Upper lobe of right lung (tissue), 1 donor: ENCODE measurements at places on chromosomes 11 and 22. TPM values are rescaled to one million over a fixed set of nuclear protein-coding genes. Genes with fewer than 3 reads are reported as not detected.

DNA sequence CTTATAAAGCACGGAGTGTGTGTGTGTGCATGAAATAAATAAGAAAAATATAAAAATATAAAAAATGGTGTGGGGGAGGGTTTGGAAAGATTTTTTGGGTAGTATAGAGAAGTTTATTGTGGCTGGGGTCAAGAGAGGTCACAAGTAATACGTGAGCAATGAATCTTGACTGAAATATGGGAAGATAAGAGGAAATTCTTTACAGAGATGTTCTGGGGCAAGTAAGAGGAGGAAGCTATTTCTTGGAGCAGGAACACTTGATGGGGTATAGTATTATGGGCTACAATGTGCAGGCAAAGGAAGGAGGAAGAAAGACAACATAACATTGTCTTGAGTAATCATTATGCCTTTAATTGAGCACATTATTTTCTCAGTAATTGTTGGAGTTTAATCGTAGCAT is 2.1 kb downstream of the HBD start:
- no peaks in the 10 kb centered on the region for H3K4me1 ChIP-seq
- no peaks in the 10 kb centered on the region for H3K36me3 ChIP-seq
- DNase-seq = no peak
- no peak overlapping the region for H3K27ac ChIP-seq
- no peak overlapping the region for H3K4me3 ChIP-seq

GRCh38 chr22:42993651-42994275 is 21.2 kb downstream of the PACSIN2 start:
- H3K36me3 ChIP-seq = no peaks in the 10 kb centered on the region
- H3K4me1 ChIP-seq = peaks cover 67% of the 10 kb centered on the region
- DNase-seq = no peak
- H3K27me3 ChIP-seq = no peaks in the 10 kb centered on the region
- peak overlapping the region; percentile 77 for H3K27ac ChIP-seq

- no peak overlapping the region for H3K4me3 ChIP-seq
- no peaks in the 10 kb centered on the region for H3K36me3 ChIP-seq
- peaks cover 37% of the 10 kb centered on the region for H3K4me1 ChIP-seq
- no peaks in the 10 kb centered on the region for H3K27me3 ChIP-seq
- DNase-seq = no peak
These were observed 15.2 kb upstream of the SORL1-AS1 start for GRCh38 chr11:121467965-121468364.

DNA sequence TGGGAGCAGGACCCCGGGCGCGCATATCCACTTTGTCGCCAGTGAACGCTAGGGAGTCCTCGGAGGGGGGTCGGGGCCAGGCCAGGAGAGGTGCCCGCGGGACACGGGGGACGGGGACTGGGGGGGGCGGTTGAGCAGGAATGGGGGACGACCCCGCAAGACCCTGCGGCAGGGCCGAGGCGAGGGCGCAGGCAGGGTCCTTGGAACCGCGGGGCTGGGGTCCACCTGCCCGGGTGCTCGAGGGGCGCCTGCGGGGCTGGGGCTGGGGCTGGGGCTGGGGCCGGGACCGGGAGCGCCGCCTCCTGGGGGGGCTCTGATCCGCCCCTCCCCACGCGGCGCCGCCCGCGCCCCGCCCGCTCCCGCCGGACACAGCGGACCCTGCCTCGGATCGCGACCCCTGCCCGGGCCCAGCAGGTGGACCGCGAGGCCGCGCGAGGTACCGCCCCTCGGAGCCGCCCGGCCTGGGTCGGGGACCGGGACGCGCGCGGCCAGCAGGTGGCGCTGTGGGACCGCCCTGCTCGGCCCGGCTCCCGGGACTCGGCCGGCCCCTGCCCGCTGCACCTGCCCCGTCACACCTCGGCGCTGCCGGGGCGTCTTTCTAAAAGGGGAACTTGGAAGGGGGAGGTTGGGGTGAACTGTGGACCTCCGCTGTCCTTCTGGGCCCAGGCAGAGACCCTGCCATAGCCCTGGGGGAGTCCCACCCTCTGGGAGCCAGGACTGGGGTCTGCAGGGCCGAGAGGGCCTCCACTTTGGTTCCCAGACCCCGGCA is 11.0 kb downstream of the CRELD2 start:
- H3K27me3 ChIP-seq = peaks cover 9% of the 10 kb centered on the region
- peaks cover 34% of the 10 kb centered on the region for H3K4me1 ChIP-seq
- no peak overlapping the region for H3K4me3 ChIP-seq
- no peaks in the 10 kb centered on the region for H3K36me3 ChIP-seq

- H3K4me1 ChIP-seq = peaks cover 53% of the 10 kb centered on the region
- H3K4me3 ChIP-seq = no peak overlapping the region
- H3K27me3 ChIP-seq = no peaks in the 10 kb centered on the region
- peaks cover 12% of the 10 kb centered on the region for H3K36me3 ChIP-seq
- no peak for DNase-seq
- no peak overlapping the region for H3K27ac ChIP-seq
These were observed 35.2 kb downstream of the PPP2R1B start for GRCh38 chr11:111730871-111731591.

Gene GAS2L1
- total RNA-seq = 27.2 TPM

DNA sequence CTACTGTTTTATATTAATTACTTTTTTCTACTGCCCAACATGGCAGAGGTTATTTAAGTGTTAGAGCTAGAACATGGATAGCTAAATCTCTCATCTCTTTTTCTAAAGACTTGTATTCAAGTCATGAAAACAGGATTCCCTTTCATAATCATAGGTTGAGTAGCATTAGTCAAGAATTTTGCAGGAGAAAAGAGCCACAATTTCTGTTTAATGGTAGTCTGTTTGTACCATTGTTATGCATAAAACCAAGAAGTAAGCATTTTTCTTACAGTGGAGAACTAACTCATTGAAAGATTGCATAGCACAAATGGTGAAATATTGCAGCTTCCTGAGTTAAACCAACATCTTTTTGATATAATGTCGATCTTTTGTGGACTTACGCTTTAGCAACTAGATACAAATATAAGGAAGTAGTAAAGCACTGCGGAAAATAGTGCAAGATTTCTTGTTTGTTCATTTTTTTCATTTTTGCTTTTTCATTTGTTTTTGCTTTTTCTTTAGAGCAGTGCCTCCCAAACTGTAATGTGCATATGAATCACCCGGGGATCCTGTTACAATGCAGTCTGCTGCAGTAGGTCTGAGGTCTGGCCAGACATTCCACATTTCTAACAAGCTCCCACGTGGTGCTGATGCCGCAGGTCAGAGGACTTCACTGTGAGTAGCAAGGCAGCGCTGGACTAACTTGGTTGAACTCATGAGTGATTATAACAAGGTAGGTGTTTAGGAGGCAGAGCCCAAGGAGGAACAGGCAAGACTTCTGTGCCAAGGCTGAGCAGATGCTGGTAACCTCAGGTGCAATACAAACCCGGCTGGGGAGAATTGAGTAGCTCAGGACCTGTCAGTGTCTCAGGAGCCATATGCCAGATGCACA is 4.6 kb downstream of the ETS1 start:
- DNase-seq = no peak
- no peaks in the 10 kb centered on the region for H3K36me3 ChIP-seq
- H3K4me1 ChIP-seq = peaks cover 20% of the 10 kb centered on the region
- no peaks in the 10 kb centered on the region for H3K27me3 ChIP-seq

Gene PRR5L
- 24.5 TPM for total RNA-seq

Gene NFRKB
- total RNA-seq = 22.3 TPM

GRCh38 chr11:109421981-109422869 is at the start of gene C11orf87:
TSS of gene C11orf87 (plus strand) at chr11:109422190. CDS start at chr11:109423634, 1,444 bp downstream.
- H3K4me3 ChIP-seq = peak within 1 kb of the TSS; percentile 26
- H3K27me3 ChIP-seq = peaks cover 44% of the 10 kb centered on the region
- no peaks in the 10 kb centered on the region for H3K36me3 ChIP-seq
- no peak within 1 kb of the TSS for H3K27ac ChIP-seq

DNA sequence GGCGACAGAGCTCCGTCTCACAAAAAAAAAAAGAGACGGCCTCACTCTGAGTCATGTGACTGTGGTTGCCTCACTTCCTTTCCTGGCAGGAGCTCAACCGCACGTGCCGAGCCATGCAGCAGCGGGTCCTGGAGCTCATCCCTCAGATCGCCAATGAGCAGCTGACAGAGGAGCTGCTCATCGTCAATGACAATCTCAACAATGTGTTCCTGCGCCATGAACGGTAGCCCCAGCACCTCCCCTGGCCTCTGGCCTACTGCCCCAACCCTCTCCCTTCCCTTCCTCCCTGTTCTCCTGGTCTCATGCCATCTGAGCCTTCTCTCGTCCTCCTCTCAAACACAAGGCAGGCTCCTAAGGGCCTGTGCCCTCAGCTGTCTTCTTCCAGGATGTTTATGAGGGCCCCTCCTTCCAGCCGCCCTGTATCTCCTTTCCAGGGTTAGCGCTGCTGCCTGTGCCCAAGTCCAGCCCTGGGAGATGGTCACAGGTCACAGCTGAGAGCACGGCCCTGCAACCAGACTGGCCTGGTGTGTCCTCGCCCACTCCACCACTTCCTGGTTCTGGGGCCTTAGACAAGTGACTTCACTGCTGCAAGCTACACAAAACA is 30.7 kb downstream of the TOM1 start:
- peaks cover 36% of the 10 kb centered on the region for H3K4me1 ChIP-seq
- no peak overlapping the region for H3K4me3 ChIP-seq
- peak overlapping the region; percentile 76 for H3K27ac ChIP-seq

DNA sequence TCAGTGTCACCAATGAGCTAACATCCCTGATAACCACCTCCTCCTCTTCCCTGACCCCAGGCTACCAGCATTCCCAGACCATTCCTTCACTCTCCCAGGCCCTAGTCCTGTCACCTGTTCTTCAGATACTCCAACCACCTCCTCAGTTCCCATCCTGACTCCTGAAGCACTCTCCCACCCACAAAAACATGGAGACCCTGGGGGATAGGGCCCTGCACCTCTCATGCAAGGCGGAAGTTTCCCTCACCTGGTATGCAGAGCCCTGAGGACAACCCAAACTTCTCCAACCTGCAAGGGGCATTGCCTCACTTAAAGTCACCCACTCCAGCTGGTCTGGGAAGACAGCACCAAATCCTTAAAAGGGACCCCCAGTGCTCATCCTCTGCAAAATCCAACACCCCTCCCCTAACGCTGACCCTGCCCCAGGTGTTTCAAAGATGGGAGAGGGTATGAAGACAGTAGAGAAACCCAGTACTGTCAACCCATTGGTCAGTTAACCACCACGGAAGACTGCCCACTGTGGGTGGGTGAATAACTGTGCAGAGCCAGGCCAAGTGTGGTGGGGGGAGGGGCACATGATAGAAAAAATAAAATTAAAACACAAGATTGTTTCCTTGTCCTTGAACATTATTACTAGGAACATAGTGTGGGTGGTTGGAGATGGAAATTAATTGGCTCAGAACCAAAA is 1.4 kb downstream of the TNKS1BP1 start:
- H3K4me1 ChIP-seq = peaks cover 55% of the 10 kb centered on the region
- peak overlapping the region; percentile 75 for H3K4me3 ChIP-seq
- peaks cover 41% of the 10 kb centered on the region for H3K36me3 ChIP-seq
- no peak for DNase-seq
- H3K27me3 ChIP-seq = no peaks in the 10 kb centered on the region

- H3K4me3 ChIP-seq = no peak overlapping the region
- DNase-seq = no peak
- peaks cover 34% of the 10 kb centered on the region for H3K36me3 ChIP-seq
- H3K27ac ChIP-seq = no peak overlapping the region
These were observed 3.2 kb downstream of the TAF6L start for GRCh38 chr11:62774407-62774806.

- H3K27me3 ChIP-seq = no peaks in the 10 kb centered on the region
- H3K4me1 ChIP-seq = no peaks in the 10 kb centered on the region
- no peak overlapping the region for H3K27ac ChIP-seq
- no peak overlapping the region for H3K4me3 ChIP-seq
- no peaks in the 10 kb centered on the region for H3K36me3 ChIP-seq
These were observed 62.4 kb downstream of the OTOG start for GRCh38 chr11:17609291-17610084.

Gene NRIP3
- 1.3 TPM for total RNA-seq

DNA sequence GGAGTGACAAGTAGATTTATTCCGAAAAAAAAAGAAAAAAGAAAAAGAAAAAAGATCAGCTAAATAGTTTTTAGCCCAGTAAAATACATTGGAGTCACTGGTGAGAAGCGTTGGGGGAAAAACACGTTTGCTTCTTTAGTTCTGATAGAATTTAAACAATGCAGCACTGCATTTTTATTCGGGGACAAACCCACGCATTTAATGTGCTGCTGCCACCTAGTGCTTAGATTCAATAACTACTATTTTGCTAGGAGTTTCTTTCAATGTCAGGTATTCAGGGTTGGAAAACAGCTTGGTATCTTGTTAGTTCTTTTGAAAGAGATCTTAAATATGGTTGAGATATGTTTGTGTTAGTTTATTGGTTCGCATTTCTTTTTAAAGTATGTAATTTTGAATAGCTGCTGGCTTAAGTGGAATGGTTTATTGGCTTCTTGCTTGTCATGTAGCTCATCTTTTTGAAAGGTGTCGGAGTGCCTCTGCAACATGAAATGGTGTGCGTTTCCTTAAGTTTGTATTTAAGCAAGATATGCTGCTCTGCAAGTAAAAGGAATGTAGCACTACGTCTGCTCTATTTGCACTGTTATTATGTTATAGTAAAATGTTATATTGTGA is 41.9 kb downstream of the SVIP start:
- H3K27ac ChIP-seq = no peak overlapping the region
- H3K4me3 ChIP-seq = no peak overlapping the region
- no peak for DNase-seq
- H3K4me1 ChIP-seq = no peaks in the 10 kb centered on the region

DNA sequence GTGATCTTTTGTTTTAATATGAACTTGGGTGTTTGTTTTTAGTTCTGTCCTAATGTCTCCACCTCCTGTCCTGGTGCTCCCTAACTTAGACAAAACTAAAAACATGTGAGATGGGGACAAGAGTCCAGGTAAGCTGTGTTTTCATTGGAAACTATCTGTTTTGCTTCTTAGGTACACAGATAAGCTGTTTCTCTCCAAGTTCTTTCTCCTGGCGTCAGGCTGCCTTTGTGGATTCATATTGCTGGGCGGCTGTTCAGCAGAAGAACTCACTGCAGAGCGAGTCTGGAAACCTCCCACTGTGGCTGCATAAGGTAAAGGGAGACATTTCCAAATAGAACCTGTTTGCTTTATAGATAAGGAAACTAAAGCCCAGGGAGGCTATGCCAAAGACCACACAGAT is 24.7 kb downstream of the PANX1 start:
- H3K4me3 ChIP-seq = no peak overlapping the region
- H3K27ac ChIP-seq = no peak overlapping the region
- no peaks in the 10 kb centered on the region for H3K36me3 ChIP-seq
- H3K4me1 ChIP-seq = peaks cover 40% of the 10 kb centered on the region

DNA sequence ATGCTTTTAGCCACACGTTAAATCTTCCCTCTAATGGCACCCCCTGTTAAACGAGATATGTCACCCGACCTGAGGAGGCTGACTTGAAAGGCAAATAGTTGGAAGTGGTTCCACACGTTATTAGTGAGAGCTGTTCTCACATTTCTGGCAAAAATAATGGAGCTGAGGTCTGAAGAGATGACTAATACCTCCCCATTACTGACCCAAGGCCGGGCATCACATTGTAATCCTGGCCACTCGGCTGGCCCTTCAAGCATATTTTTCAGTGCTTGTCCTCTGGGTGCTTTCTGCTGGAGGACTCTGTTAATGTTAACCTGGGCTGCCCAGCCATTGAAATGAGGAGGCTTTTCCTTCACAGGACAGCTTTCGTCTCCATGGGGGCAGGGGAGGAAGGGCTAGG is 260.0 kb upstream of the CADM1 start:
- no peaks in the 10 kb centered on the region for H3K36me3 ChIP-seq
- no peak overlapping the region for H3K27ac ChIP-seq
- no peaks in the 10 kb centered on the region for H3K27me3 ChIP-seq
- H3K4me3 ChIP-seq = no peak overlapping the region
